ENCODE measurements at places on chromosomes 16 and 17.

GRCh38 chr17:67633751-67634211 is 84.0 kb upstream of the NOL11 start:
- DNase-seq = no peak

DNA sequence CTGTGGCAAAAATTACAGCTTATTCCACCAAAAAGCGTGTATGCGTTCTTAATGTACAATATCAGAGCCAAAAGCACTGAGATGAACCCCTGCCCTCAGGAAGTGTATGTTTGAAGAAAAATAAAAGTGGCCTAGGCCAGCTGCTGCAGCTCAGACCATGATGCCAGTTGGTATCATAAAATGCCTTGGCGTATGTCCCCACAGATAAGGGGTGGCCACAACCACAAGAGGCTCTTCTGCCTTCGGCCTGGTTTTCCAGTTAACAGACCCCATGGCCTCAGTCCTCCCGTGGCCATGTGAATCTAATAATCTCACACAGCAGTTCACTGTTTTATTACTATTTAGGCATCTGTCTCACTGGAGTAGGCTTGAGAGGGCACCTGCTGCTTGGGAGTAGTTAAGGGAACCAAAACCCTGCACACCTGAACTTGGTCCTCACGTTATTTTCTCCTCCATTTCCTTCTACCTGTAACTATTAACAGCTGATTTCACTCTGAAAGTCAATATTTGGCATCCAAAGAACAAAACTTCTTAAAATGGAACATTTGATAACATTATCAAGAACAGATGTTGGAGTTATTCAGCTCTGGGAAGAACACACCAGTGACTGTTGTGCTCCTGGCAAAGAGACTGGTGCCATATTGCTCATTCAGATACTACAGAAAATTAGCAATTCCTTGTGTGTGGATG is 34.8 kb upstream of the ERN1 start:
- DNase-seq = peak; percentile 46

DNA sequence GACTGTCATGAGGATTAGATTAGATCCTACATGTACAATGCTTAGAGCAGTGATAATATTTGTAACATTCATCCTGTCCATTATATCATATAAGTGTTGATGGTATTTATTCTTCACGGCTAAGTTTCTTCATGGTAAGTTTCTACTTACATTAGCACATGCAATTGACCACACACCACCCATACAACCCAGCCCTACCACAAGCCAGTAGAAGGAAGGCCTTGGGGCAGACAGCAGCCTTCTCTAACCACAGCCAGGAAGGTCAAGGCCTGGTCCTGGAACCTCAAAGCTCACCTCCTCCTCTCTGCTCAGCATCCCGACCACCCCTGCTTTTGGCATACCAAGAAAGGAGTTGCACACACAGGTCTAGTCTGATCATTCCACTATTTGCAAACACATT is 245.2 kb upstream of the SDK2 start:
- DNase-seq = no peak

- no peak for DNase-seq
Measured at GRCh38 chr16:48522041-48522440, 87.9 kb downstream of the N4BP1 start.

- DNase-seq = no peak
Measured at GRCh38 chr17:77753246-77753645, 205.3 kb upstream of the TNRC6C start.

GRCh38 chr16:83335076-83335475 is 472.7 kb upstream of the HSBP1 start:
- DNase-seq = no peak

DNA sequence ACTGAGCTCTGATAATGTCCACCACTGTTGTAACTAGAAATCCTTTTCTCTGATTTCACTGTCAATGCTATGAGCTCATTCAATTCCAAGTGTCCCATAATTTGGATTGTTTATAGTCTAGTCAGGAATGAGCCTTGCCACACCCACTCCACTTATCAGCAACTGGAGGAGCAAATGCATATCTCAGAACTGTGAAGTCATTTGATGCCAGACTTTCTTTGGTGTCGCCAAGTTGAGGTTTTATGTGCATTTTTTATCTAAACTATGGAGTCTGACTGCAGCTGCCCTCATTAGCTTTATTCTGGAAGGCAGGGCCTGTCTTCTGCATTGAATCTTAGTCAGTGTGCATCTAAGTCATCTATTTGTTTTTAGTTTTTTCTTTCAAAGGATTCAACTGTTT is 361.3 kb downstream of the PMP22 start:
- DNase-seq = no peak

DNA sequence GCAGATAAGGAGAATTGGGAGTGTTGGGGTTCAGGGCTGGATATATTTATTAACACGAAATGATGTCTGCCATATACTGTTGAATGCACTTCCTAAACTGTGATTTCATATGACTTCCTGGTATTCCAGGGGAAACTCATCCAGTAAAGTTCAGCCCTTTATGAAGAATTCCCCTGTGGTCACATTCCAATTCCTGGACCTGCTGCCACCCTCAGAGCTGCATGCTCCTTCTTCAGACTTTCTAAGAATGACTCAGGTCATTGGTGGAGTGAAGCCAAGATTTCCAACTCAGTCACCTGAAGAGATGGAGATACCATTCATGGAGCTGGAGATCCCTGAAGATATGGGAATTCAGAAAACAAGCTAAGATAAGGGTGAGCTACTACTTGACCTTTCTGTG is 114.2 kb upstream of the TMEM97 start:
- no peak for DNase-seq

DNA sequence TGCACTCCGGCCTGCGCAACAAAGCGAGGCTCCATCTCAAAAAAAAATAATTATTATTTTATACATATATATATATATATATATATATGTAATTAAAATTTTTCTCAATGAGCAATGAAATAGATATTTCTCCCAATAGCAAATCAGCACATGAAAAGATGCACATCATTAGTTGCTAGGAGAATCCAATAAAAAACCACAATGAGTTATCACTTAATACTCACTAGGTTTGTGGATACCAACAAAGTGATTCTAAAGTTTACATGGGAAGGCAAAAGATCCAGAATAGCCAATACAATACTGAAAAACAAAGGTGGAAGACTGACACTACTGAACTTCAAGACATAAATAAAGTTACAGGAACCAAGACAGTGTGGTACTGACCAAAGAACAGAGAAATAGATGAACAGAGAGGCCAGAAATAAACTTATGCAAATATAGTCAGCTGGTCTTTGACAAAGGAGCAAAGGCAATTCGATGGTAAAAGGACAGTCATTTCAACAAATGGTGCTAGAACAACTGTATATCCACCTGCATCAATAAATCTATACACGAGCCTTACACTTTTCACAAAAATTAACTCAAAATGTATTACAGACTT is 13.6 kb downstream of the SMG6 start:
- no peak for DNase-seq

GRCh38 chr17:7122381-7122780 is 7.8 kb upstream of the ASGR2 start:
- DNase-seq = no peak

DNA sequence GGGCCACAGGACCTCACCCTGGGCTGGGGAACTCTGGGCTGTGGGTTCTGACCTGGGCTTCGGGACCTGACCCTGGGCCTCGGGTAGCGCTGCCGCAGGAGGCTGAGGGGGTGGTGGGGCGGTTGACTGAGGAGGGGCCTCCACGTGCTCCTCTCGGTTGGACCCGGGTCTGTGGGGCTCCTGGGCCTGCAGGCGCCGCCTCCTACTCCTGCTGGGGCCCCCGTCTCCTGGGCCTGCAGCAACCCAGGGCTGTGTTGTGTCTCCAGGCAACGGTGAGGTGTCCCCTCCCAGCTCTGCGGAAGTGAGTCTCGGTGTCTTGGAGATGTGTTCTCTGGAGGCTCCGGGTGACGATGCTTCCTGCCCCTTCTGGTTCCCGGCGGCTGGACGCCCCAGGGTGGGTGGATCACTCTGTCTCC is 41.5 kb upstream of the GNG13 start:
- no peak for DNase-seq

DNA sequence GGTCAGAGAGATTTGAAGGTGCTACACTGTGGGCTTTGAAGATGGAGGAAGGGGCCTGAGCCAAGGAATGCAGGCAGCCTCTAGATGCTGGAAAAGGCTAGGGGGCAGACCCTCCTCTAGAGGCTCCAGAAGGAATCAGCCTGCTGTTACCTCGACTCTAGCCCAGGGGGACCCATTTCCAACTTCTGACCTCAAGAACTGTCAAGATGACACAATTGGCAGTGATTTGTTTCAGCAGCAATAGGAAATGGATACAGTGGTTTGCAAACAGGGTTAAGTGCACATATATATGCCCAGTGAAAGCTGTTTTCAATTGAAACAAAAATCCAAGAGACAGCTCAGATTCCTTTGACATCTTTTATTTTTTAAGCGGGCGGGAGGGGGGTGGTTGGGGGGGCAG is 3.7 kb upstream of the ZDHHC1 start:
- no peak for DNase-seq

- no peak for DNase-seq
Measured at GRCh38 chr16:53545433-53545832, 42.4 kb upstream of the AKTIP start.

DNA sequence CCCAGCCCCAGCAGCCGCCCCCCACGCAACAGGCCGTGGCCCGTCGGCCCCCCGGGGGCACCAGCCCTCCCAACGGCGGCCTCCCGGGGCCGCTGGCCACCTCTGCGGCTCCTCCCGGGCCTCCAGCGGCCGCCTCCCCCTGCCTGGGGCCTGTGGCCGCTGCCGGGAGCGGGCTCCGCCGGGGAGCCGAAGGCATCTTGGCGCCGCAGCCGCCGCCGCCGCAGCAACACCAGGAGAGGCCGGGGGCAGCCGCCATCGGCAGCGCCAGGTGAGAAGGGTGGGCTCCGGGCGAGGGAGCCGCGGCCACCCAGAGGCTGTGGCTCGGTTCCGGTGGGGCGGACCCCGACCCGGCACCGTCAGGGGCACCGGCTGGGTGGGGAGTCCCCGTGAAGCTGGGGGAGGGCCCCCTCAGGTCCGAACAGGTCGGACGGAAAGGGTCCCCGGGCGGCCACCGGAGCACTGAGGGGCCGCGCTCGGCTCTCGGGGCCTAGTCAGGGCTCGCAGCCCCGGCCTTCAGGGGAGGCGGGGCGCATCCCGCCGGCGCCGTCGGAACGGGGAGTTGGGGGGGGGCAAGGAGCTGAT is 583 bp downstream of the ATXN2L start:
- no peak for DNase-seq

DNA sequence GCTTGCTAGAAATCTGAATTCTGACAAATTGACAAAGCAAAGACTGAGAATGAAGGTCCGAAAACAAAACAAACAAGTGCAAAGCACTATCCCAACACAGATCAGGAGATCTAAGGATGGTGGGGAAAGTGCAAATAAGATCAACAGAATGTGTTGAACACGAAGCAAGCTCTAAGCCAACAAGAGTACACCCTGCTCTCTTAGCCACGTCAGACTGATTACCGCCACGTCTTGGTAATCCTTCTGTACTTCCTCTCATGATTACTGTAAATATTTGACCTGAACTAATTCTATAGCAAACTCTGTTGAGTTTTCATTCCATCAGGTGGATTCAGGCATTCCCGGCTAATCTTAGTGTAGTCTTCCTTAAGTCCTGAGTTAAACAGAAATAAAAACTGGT is 34.3 kb upstream of the ERCC4 start:
- DNase-seq = no peak

- no peak for DNase-seq
Measured at GRCh38 chr17:6327007-6327406, 107.9 kb downstream of the AIPL1 start.

DNA sequence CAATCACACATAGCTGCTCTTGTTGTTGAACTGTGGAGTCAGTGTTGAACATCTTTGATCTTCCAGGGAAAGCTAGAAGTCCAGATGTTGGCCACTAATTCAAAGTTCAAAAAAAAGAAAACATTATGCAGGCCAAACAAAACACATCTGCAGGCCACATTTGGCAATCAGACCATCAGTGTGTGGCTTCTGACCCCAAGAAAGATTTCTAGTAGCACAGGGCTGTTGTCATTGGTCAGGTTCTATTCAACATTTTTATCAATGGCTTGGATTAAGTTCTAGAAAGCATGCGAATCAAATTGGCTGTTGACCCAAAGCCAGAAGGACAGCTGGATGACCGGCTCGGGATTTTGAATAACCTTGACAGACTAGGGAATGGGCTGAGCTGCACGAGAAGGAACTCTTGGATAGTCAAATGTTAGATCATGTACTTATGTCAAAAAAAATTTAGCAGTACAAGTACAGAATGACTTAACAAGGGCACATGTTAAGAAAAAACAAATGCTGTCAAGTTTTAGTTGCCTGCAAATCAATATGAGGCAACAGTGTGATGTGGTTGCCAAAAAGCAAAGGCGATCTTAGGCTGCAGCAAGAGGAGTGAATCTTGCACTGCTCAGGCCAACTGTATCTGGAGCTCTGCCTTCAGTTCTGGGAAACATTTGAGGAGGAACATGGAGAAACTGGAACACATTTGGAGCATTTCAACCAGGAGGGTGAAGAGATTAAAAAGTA is 187.6 kb downstream of the RGS9 start:
- DNase-seq = no peak

DNA sequence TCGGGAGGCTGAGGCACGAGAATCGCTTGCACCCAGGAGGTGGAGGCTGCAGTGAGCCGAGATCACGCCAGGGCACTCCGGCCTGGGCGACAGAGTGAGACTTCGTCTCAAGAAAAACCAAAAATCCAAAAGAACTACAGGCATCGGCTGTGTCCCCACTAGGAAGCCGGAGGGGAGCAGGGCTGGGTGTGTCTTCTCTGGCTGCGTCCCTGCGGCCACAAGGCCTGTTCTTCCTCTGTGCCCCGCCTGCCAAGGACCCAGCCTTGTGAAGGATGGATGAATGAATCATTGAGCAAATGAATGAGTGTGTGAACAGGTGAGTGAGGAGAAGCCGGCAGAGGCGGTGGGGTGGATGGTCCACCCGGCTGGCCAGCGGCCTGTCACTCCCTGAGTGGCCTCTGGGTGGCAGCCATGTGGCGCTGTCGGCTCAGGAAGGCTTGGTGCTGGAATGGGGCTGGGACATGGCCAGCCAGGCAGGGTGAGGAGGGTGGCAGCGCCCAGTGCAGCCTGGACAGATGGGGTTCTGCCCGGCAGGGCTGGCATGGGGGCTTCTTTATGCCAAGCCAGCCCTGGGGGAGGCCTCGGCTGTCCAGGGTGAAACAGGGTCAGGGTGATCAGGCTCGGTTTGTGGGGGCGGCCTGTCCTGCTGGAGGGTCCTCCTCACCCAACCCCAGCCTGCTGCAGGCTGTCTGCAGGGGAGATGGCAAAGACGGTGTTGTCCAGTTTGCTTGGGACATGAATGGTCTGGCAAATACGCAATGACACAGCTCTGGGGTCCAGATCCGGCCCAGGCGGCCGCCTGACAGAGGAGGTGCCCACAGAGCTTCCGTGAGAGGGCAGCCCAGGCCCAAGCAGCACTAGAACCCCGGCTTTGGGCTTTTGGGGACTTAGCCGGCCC is 21.7 kb downstream of the SLC25A10 start:
- peak; percentile 100 for DNase-seq
